Occipital lobe (tissue), 3 donors: ENCODE measurements at places on chromosomes 3 and 15. TPM values are rescaled to one million over a fixed set of nuclear protein-coding genes. Genes with fewer than 3 reads are reported as not detected.
A peak's percentile ranks its signal among the peaks of the same experiment; 100 is the strongest.

Gene SH3GL3
- 186 TPM for total RNA-seq

Gene WWTR1
- total RNA-seq = 8.0 TPM

- no peak for DNase-seq
Measured at GRCh38 chr3:53151870-53152660, 8.9 kb upstream of the PRKCD start.

Gene IL16
- total RNA-seq = 0.62 TPM

Gene GOLGA8M
- not detected for total RNA-seq

DNA sequence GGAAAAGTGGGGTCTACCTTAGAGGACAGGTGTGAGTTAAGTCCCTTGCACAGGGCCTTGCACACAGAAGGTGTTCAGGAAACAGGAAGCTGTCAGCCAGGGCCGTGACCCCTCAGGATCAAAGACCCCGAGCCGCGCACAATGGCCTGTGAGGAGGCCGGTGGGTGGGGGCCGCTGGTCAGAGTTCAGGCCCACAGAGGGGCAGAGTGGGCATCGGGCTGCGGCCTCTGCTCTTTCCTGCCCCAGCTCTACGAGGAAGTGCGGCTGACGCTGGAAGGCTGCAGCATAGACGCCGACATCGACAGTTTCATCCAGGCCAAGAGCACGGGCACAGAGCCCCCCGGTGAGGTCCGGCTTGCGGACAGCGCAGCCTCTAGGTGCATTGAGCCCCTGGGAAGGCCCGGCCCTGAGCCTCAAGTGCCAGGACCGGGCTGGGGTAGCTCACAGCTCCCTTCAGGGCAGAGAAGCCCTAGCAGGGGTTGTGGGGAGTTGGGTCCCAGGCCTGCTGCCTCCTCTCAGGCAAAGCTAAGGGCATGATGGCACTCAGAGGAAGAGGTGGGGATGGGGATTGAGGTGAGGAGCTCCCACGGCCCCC is 37.2 kb downstream of the PSTPIP1 start:
- DNase-seq = no peak

GRCh38 chr3:179150610-179151009 is 2.5 kb downstream of the PIK3CA start:
- no peak for DNase-seq

Gene GPR156
- total RNA-seq = 5.6 TPM

DNA sequence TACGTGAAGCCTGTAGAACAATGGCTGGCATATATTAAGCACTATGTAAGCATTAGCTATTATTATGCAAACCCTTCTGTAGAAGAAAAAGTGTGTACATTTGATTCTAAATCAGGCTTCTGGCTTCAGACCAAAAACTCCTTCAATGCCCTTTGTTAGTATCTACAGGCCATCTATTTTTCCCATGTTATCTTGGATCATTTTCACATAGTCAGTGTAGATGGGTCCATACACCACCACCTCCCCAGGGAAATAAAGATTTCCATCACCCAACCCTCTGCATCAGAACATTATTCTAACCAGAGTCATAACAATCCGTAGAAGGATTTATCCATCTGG is 8.0 kb upstream of the KLHL6 start:
- no peak for DNase-seq

DNA sequence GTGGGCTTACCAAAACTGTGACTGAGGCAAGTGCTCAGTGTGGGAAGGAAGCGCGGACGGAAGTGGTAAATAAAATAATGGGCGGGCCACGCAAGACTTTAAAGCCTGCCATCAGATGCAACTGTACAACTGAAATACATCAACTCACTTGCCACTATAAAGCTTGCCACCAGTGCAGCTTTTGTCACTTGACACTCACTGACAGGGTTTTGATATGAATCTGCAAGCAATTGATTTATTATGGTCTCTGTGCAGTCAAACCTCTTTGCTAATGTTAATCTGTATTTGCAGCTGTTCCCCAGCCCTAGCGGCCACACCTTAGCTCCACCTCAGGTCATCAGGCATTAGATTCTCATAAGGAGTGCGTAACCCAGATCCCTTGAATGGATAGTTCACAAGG is 2.3 kb upstream of the GFM1 start:
- DNase-seq = no peak

DNA sequence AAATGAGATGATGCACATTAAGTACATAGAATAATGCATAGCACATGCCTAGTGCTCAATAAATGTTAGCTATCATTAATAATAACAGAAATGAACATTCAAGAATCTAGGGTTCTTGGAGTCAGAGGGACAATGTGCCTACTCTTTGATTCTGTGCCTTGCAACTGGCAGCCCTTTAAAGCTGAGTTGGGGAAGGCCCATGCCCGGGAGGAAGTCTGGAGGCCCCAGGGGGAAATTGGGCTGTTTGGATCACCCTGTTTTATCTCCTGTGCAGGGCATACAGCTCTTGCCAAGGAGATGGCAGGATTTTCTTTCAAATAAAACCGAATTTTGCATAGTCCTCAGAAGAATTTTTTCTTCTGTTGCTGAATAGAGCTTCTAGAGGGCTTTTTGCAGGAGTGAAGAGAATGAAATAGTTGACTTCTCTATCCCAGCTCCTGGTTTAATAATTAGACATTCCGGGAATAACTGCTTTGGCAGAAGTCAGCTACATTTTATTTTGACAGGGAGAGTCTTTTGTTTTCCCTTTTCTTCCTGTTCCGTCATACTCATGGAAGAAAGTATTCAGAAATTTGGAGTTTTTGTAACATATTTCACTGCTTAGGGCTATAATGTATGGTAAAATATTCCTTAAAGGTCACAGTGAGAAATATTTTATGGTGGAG is 18.0 kb upstream of the KCNAB1 start:
- DNase-seq = no peak

DNA sequence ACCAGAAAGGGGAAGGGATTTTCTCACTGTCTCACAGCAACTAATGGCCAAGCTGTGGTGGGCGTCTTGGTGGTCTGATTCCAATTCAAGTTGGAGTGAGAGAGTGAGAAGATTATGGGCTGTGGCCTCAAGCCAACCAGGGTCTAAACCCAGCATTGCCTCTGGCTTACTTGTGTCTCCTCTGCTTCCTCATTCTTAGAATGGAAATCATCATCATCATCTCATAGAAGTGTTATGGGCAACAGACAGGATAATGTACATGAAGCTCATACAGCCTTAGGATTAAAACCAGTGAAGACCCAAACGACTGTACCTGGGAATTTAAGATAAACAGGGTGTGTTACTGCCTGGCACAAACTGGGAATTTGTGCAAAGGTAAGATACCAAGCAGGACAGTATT is 29.1 kb upstream of the IREB2 start:
- no peak for DNase-seq

Gene SYNM
- total RNA-seq = 6.6 TPM

- no peak for DNase-seq
Measured at GRCh38 chr3:98025392-98025945, 9.6 kb downstream of the GABRR3 start.

GRCh38 chr15:78944202-78944625 is 632 bp downstream of the CTSH start:
- DNase-seq = no peak

Gene STX19
- total RNA-seq = not detected

DNA sequence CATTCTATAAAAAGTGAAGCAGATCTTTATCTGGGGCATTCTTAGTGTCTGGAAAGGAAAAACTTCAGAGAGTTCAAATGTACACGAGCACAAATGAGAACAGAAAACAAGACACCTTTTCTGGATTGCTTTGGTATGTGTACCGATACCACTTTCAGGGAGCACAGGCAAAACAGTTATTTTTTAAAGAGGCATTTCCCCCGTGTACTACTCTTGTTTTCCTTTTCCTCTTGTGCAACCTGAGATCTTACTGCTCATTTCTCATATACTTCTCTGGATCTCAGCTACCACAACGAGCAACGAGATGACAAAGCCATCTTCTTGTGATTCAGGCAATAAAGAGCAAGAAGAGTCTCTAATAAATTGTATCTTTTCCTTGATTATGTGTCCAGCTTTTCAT is 463.6 kb downstream of the SHQ1 start:
- DNase-seq = no peak

Gene UCN2
- not detected for total RNA-seq

Gene RAD51
- 0.47 TPM for total RNA-seq

Gene MASP1
- total RNA-seq = 17.2 TPM

DNA sequence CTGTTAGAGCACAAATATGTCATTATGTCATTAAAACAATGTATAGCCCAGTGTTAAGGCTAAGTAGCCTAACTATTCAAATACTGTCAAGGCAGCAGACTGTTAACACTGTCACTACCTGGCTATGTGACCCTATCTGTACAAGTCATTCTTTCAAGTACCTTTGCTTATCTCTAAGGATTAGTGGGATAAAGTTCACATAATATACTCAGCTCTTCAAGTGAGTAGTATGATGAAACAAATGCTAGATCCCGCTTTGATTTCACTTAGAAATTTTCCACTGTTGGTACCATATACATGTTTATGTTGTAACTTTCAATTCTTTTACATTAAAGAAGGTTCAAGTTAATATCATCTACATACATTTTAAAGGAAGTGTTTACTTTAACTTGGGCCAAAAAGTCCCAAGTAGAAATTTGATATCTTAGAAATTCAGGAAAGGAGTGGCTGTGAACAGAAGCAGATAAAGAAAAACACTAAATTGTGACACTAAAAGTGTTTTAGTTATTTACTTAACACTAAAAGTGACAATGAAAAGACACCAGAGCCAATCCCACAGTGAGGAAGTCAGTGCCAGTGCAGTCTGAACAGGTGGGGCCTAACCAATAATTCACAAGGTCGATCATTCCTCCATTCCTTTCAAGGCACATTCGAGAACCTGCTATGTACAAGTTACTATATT is 4.8 kb upstream of the RFX7 start:
- no peak for DNase-seq

- no peak for DNase-seq
Measured at GRCh38 chr3:122966045-122966444, 61.5 kb downstream of the SEMA5B start.

GRCh38 chr3:115021061-115021460 is 126.0 kb downstream of the ZBTB20 start:
- no peak for DNase-seq

DNA sequence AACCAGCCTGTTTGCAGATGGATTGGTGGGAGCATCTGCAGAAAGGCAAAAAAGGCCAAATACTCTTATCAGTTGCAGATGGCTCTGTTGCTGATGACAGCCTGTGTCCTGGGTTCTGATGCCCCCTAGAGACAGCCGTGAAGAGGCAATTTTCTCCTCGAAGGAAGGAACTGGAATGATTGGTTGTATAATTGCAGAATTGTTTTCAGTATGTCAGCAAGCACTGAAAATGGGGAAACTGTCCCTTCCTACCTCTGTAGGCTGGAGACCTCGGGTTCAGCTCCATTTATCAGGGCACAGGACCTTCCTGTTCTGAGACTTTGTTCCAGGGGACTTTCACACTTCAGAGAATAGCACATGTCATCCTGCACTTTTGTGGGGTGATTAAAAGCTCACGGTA is 103.0 kb downstream of the PGPEP1L start:
- DNase-seq = peak; percentile 18

GRCh38 chr3:30188713-30189112 is 417.7 kb upstream of the TGFBR2 start:
- no peak for DNase-seq

DNA sequence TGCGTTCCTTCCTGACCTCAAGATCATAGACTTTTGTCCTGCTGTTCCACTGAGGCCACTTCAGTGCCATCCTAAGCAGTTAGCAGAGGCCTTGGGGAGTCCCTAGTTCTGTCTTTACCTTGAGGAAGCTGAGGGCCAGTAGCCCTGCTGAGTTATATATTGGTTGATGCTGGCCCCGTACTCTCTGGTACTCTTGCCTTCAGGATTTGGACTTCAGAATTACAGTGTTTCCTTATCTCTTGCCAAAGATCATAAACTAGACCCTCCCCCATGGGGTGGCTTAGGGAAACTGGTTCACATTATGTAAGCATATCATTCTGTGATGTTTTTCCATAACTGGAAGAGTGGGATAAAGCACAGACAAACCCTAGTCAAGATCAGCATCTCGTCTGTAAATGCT is 33.2 kb downstream of the KBTBD12 start:
- DNase-seq = no peak

- no peak for DNase-seq
Measured at GRCh38 chr3:8460815-8461456, 40.7 kb upstream of the LMCD1 start.

Gene LRRIQ4
- total RNA-seq = 0.31 TPM

- no peak for DNase-seq
Measured at GRCh38 chr3:124605781-124606579, 124.3 kb upstream of the UMPS start.

DNA sequence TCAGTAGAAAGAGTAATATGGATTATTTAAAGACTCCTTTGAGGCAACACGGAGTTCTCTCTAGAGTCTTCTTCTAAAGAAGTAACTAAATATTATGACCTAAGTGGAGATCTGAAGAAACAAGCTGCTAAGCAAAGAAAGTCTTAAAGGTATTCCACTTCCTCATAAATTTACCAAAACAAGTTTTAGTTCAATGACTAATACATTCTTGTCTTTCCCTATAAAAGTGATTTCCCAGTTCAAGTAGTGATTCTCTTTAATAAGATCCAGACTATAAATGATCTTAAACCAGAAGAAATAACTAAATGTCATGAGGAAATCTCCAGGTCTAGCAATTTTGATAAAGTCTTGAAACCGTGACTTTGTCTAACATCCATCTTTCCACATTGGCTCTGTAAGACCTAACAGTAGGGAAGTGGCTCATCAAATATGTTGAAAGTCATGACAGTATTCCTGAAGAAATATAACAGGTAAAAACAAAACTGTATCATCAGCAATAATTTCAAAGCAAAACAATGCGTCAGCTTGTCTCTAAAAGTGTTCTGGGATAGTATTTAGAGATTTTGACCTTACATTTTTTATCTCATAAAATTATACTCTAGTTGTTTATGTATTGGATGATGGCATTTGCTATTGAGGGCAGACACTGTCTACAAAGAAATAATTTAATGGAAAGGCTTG is 51.8 kb upstream of the NEDD4 start:
- no peak for DNase-seq

Gene TUSC7
- total RNA-seq = not detected

- no peak for DNase-seq
Measured at GRCh38 chr3:105746231-105746996, 122.4 kb downstream of the CBLB start.

DNA sequence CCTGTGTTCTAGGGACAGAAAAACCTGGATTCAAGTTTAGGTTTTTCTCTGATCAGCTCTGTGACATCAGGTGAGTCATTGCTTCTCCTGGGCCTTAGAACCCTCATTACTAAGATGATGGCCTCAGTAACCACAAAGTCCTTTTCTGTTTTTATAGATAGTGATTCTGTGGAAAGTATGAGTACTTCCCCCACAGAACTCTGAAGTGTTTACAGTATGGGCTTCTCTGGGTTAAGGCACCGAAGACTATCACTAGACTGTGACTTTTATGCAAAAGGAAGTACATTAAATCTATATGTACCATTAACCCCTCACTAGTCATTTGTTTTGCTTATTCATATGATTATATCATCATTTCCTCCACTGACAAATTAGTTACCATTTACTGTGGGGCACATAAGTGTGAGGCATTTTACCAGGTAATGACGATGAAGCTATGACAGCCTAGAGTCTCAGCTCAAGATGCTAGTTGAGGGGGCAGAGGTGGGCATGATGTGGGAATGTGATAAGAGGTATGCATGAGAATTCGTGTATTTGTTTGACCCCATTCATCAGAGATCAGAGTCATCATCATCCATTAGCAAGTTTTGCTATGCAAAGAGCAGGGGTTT is 15.0 kb upstream of the RORA start:
- no peak for DNase-seq

Gene CTXND1
- 0.31 TPM for total RNA-seq

Gene SYNPR
- total RNA-seq = 56.5 TPM

GRCh38 chr3:126440709-126440995 is 35.0 kb downstream of the ZXDC start:
- no peak for DNase-seq

Gene PIF1
- total RNA-seq = 0.47 TPM

Gene GAP43
- total RNA-seq = 148 TPM

Gene ARHGEF26
- total RNA-seq = 9.0 TPM
